Fibroblast of skin of back (primary cell): ENCODE measurements at places on chromosomes 4 and X.

- no peak for DNase-seq
Measured at GRCh38 chrX:103061486-103061885, 2.5 kb downstream of the BEX1 start.

GRCh38 chrX:137418086-137418485 is 147.8 kb upstream of the ZIC3 start:
- no peak for DNase-seq

DNA sequence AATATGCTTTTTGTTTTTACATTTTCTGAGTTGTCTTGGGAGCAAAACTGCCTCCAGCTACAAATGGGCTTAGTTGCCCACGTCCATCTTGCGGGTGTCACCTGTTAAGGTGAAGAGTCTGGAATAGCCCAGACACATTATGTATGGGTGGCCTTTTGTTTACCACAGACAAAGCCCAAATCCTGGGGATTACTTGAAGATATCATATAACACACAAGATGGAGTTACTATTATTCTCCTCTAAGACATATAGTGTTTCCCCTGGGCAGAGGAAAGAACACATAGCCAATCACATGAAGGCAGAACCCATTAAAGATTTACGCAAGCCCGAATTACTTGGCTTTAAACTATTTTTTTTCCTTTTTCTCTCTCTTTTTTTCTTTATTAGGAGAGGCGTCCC is 625.6 kb upstream of the FAM241A start:
- DNase-seq, result no peak

DNA sequence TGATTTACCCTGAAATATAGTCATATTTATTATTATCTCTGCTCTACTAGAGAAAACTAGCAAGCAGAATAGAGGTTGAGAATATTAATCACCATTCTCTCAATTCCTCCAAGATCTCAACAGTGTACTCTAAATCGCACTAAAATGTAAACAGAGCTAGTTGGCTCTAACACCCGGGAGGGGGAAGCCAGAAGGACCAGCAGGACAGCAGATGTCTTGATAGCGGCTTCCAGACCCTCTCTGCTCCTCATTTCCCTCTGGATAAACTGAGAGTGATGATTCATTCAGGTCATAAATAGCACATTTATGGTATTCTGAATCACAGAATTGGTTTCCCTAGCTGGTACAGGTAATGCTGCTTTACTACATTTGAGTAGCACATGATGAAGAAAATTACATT is 82.5 kb downstream of the TBC1D9 start:
- no peak for DNase-seq

DNA sequence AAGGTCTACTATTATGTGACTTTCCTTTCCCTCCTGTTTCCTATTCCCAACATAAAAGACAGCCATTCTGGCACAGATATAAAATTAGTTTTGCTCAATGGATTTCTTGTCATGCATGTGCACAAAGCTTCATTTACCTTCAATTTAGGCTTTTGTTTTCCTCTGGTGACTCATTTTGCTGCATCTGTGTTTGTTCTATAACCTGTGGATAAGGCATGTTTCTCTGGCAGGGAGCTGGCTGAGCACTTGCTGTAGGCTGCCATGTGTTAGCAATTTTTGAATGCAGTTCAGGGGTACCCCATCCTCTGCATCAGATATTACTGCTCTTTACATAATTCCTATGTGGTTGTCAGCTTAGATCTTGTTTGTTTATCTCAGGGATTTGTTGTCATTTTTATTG is 202.8 kb upstream of the GRID2 start:
- DNase-seq, result no peak

DNA sequence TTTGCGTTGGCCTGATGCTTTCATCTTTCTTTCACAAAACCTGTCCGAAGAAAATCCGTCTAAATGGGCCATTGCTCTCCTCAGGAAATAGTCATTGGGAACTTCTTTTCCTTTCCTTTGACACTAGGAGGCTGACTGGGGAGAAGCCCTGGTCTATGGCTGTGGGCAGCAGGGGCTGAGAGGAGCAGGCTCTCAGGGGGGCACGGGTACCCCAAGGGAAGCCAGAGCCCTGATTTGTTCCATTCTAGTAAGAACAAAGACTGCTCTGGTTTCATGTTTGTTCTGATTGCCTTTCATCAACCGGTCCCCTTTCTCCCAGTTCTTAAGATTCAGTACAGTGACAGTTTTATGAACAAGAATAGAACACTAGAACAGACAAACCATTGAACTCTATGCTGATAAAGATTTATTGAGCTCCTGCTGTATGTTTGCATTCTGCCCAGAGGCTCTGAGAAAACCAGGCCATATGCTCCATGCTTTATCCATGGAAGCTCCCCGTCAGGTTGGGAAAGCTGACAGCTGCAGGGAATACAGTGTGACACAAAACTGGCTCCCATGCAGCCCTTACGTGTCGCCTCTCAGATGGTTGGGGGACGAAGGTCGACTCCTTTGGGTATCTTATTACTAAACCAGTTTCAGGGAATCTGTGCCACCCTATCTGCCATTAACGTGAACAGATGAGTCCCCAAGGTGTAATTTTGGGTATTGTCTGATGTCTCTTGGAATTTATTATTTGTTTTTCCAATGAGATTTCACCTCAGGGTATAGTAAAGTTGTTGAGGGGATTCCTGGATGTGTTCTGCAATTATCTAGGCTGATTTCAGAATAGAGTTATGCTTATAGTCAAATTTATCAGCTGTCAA is 72.4 kb upstream of the MSANTD1 start:
- DNase-seq, result no peak

- DNase-seq, result peak; percentile 91
Measured at GRCh38 chrX:21932292-21933002, 8.1 kb upstream of the SMS start.

DNA sequence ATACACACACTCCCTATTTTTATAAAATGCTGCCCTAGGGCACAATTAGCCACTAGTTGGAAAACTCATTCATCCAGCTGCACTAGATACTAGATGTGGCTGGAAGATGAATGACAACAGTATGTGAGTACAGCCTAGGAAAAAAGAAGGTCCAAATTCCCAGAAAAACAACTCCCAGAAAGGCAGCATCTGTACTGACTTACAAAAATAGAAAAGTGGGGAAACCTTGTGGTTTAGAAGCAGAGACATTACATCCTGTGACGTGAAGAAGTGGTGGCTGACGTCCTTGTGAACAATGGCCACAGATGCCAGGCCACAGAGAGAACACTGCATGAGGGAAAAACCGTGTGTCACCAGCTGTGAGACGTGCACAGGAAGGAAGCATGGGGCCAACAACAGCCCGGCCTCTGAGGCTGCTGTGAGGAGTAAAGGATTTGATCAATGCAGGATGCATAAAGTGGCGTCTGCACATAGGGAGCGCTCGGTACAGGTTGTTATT is 81.2 kb downstream of the SPRY1 start:
- peak; percentile 42 for DNase-seq
